ENCODE measurements at places on chromosomes 6 and 20.

DNA sequence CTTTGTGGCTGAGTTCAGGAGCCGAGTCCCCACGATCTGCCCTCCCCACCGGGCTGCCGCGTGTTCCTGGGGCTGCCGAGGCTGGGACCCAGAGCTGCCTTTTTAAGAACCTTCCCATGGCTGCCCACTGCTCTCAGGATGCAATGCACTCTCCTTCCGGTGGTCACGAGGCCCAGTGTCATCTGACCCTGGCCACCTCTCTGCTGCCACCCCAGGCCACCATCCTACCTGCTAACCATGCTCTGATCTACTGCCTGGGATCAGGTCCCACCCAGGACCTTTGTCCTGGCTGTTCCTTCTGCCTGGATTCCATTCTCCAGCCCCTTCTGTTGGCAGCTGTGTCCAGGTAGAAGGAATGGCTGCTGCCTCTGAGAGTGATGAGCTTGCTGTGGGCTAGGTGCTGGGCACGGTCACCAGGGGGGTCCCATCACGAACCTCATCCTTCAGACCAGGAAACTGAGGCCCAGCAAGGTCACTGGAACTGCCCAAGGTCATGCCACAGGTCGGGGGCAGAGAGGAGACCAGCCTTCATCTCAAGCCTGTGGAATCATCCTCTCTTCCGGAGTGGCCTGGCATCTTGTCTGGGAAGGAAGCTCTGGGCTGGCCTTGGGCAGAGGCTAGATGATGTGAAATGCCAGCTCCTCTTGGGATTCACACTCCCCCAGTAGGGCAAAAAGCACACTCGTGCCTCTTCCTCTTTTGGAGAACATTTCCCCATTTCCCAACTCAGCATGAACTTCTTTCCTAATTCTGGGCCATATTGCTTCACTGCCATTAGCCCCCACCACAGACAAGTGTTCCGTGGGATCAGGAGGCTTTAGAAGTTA is 20.5 kb downstream of the PCK1 start:
- ATAC-seq, result no peak

GRCh38 chr6:49911252-49911651 is 44.9 kb upstream of the CRISP1 start:
- ATAC-seq, result no peak

GRCh38 chr6:34795836-34796425 is 4.0 kb downstream of the BLTP3A start:
- no peak for ATAC-seq

DNA sequence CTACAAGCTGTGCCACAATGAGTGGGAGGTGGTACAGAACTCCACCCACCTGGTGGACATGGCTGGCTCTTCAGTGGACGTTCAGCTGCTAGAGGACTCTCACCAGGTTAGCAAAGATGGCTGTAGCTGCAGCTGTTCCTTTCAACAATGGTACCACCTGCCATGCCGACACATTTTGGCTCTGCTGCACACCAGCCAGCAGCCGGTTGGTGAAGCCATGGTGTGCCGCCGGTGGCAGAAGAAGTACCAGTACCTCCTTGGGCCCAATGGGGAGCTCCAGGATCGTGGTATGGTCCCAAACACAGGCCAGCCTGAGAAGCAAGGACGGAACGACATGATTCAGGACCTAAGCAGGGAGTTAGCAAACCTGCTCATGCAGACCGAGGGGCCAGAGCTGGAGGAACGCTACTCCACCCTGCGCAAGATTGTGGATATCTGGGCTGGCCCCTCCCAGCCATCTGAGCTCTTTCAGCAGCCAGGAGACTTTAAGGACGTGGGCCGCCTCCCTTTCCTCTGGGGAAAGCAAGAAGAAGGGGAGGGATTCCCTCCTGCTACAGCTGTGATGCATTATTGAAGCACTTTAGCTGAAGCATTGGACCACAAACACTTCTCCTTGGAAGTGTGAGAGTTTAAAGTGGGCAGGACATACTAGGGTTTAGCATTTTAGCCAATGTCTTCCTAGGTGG is 2.8 kb upstream of the ZSWIM1 start:
- ATAC-seq, result no peak

- ATAC-seq, result no peak
Observed at GRCh38 chr6:45411959-45412358, 34.2 kb upstream of the SUPT3H start.

DNA sequence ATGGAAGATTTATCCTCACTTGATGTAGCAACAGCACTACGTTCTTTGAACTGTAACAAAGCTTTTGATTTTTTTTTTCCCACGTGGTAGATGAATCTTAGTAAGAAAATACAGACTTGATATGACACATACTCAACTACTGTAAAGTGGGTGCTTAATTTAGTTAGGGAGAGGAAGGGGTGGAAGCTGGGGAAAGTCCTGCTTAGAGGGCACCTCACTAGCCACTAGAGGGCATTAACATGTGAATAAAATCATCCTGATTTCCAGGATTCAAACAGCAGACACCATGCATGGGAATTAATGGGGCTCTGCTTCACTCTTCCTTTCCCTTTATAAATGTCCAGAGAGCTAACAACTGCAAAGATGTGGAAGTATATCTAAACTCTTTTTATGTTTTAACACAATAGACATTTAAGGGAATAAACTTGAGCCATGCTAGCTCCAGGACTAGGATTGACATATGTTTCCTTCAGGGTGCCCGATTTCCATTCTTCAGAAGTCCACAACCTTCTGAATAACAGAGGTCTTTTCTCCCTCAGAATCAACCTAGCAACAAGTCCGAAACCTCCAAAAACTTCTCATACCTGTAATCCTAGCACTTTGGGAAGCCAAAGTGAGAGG is 250.1 kb downstream of the ATXN1 start:
- peak; percentile 80 for ATAC-seq

- ATAC-seq, result no peak
Observed at GRCh38 chr6:156701966-156702365, 75.2 kb upstream of the ARID1B start.

- ATAC-seq, result no peak
Observed at GRCh38 chr20:17295991-17296390, 69.2 kb downstream of the PCSK2 start.

GRCh38 chr20:55961376-55962330 is 43.7 kb downstream of the CBLN4 start:
- no peak for ATAC-seq

DNA sequence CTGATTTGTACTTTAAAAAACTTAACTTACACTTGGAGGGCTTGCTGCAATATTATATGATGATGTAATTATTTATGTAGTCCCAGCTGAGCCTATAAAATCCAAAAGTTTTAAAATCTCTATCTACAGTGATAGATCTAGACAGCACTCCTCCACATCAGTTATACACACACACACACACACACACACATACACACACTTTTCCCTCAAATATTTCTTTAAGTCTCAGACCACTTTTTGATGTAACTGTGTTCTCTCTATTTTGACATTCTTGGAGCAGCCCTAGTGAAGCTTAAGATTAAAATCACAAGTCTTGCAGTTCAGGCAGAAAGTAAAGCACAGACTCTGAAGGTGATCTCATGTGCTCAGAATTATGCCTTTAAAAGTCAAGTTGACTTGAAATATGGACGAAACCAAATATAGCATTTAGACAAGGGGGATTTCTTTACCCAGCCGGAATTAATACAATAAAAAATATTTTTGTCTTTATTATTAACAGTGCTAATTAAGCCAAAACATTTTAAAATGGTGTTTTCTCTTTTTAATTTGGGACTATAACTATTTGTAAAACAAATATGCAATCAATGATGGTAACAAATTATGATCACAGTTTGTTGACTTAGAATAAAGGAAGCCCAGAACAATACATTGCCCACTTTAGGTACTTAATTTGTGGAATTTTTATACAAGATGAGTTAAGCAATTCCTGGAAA is 63.5 kb upstream of the TMEM30A start:
- no peak for ATAC-seq

DNA sequence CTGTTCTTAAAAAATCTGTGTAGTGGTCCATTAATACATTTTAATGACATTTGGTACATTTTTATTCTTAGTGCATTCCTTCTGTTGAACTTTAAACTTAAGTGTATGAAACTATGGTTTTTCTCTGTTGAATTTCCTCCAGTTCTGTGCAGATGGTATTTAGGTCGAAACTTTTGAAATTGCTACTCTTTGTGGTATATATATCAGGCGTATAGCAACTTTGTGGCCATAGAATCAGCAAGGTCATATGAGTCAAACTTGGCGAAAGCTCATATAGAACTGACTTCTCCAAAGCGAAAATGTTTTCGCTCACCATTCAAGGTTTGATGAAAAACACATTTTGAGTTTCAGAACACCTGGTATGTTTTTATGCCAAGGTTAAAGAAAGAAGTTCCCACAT is 93.7 kb downstream of the MAP3K4 start:
- no peak for ATAC-seq

GRCh38 chr6:158016571-158017383 is 35.1 kb downstream of the SYNJ2 start:
- ATAC-seq, result no peak
